Left ventricle myocardium inferior (tissue), 1 donor: ENCODE measurements at places on chromosomes 12 and 14. TPM values are rescaled to one million over a fixed set of nuclear protein-coding genes. Genes with fewer than 3 reads are reported as not detected.

- H3K27ac ChIP-seq: peak overlapping the region; percentile 68
- H3K4me3 ChIP-seq: no peak overlapping the region
- no peak for DNase-seq
- no peaks in the 10 kb centered on the region for H3K36me3 ChIP-seq
Observed at GRCh38 chr12:20601668-20602280, 93.4 kb upstream of the SLCO1C1 start.

GRCh38 chr12:55847603-55848291 lies 5.0 kb upstream of the MMP19 start:
- no peaks in the 10 kb centered on the region for H3K36me3 ChIP-seq
- peaks cover 43% of the 10 kb centered on the region for H3K27me3 ChIP-seq
- peak overlapping the region; percentile 44 for H3K4me3 ChIP-seq
- H3K4me1 ChIP-seq: peaks cover 23% of the 10 kb centered on the region
- peak overlapping the region; percentile 95 for H3K27ac ChIP-seq
- DNase-seq: peak; percentile 89

DNA sequence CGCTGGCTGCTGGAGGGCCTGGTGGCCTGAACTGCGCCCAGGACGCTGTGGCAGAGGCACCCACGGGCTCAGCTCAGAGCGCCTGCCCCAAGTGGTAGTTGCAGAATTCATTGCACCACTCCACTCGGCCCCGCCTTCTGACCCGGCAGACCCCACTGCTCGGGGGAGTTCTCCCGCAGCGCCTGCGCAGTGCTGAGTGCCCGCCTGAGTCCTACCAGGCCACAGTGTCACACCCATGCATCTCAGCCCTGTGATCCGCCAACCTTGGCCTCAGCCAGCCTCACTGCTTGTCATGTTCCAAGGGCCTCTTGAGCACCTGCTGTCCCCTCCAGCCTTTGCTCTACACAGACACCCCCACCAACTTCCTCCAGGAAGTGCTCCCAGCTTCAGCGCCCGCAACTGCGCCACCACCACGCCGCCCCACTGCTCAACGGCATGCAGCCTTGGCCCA lies 12.2 kb downstream of the DEGS2 start:
- H3K4me3 ChIP-seq: no peak overlapping the region

The SYCP3 gene
- not detected for total RNA-seq

The OTX2 gene
- total RNA-seq: not detected

The RTL1 gene
- not detected for total RNA-seq
